ENCODE measurements at places on chromosomes 6 and 20.

- no peak for DNase-seq
These were observed 5.6 kb upstream of the PHACTR3 start for GRCh38 chr20:59598625-59599310.

DNA sequence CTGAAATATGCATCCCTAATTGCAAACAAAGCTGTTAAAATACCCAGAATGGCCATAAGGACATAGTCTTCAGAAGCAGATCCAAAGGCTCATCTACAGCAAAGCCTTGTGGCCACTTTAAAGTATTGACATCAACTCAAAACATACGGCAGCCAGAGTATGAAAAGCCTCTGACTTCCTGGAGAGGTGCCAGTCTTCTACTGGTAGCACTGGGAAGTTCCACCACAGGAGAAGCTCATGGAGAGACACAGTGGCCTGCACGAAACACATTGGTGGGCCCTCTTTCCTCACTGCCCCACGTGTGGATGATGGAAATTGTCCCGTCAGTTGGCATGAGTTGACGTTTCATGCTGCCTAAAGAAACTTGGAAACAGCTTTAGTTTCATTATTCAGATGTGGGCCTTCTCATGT is 202.6 kb upstream of the HEY2 start:
- no peak for DNase-seq

GRCh38 chr6:26258212-26258977 is 106.6 kb upstream of the BTN3A2 start:
- no peak for DNase-seq

GRCh38 chr6:4441981-4442434 is 306.6 kb upstream of the ECI2 start:
- DNase-seq: peak; percentile 72

Data from esophagus muscularis mucosa (tissue), 4 donors.